A549 treated with CORT108297 at 1 μM for 4 hours (cell line): ENCODE measurements at places on chromosomes 1 and 21. TPM values are rescaled to one million over a fixed set of nuclear protein-coding genes. Genes with fewer than 3 reads are reported as not detected.

DLGAP3 gene
- 0.24 to 0.42 TPM (median 0.35 TPM) in 5 replicates for total RNA-seq

ATF6 gene
- total RNA-seq, result 11.0 to 13.7 TPM (median 12.7 TPM) in 5 replicates

DNASE2B gene
- total RNA-seq, result not detected in 5 replicates

CORT gene
- 0.09 to 0.52 TPM (median 0.28 TPM) in 5 replicates for total RNA-seq

KMO gene
- total RNA-seq, result 0.74 to 1.6 TPM (median 1.4 TPM) in 5 replicates

LRRC53 gene
- total RNA-seq, result not detected in 5 replicates
